Right renal pelvis (tissue), 4 donors: ENCODE measurements at places on chromosomes 3 and 15. TPM values are rescaled to one million over a fixed set of nuclear protein-coding genes. Genes with fewer than 3 reads are reported as not detected.

DNA sequence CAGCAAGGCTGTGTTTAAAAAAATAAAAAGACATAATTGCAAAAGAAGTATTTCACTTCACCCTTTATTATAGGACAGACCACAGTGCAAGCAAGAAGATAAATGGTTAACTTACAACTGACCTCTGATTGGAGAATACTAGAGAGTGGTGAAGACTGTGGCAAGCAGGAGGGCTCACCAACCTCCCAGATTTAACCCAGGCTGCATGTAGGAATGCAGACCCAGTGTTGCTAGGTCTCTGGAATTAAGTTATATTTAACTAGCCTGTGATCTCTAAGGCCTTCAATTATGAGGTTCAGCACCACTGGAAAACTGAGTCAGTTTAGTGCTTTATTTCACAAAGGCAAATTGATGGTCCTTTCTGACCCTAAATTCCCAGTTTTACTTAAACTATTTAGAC is 436.6 kb downstream of the LPP start:
- no peak for DNase-seq

DNA sequence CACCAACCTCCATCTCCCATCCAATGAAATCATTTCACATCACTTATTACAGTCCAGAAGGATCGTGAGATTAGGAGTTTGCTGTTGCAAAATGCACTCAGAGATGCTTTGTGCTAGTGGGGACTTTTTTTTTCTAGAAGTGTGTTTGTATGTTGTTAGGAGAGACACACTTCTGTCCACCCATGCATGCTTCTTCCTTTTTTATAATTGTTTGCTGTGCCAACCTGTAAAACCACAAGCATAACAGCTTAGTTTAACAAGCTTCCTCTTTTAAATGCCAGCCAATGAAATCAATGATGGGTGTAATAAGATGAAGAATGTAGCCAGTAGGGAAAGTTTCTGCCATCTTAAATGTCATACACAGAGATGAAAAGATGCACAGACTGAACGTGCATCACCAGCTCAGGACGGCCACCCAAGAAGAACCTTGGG is 305.6 kb upstream of the STT3B start:
- DNase-seq: no peak

The SH2D7 gene
- 0.63 TPM for polyA plus RNA-seq

GRCh38 chr15:52016316-52016715 is 2.7 kb upstream of the MAPK6 start:
- DNase-seq: no peak

The TNFSF10 gene
- polyA plus RNA-seq: 38.7 TPM

DNA sequence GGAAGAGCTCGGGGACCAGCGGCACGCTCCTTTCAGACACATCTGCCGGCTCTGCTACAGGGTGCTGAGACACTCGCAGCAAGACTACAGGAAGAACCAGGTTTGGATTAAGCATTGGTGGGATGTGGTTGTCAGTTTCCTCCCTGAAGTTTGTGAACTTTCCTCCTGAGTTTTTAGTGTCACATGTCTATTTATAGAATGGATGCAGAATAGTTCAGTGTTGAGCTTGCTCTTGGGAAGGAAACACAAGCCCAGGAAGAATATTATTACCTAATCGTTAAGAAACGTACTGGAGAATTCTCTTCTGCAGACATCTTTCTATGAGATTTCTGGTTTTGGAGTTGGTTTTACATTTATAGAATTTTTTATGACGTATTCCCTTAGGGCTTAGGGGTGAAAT is 172.0 kb downstream of the ITPR1 start:
- DNase-seq: no peak

- DNase-seq: no peak
Measured at GRCh38 chr3:167066977-167067786, 312.9 kb downstream of the ZBBX start.

DNA sequence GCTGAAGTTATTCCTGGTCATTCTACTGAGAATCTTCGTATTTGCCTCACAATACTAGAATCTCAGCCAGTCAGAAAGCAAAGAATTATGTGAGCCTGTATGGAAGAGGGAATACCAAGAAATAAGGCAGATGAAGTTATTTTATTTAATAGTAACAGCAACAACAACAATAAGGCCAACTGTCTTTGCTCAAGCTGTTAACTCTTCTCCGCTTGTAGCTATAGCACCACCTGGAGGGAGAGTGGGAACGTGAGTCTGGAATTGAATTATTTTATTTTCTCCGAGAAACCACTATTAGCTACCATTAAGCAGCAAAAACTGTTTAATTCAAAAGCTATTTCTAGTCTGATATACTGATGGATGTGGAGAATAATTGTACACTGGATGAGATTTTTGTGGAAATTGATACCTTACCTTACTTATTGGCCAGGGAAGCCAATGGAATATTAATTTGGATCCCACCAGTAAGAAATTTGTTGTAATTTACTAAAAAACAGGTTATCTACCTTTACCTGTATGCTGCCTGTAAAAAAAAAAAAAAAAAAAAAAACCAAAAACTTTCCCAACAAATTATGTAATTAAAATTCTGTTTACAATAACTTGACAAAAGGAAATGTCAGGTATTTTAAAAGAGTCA is 50.1 kb downstream of the CALML4 start:
- peak; percentile 54 for DNase-seq

The EBLN2 gene
- polyA plus RNA-seq: 3.2 TPM

The LRRC3B gene
- polyA plus RNA-seq: 1.7 TPM

DNA sequence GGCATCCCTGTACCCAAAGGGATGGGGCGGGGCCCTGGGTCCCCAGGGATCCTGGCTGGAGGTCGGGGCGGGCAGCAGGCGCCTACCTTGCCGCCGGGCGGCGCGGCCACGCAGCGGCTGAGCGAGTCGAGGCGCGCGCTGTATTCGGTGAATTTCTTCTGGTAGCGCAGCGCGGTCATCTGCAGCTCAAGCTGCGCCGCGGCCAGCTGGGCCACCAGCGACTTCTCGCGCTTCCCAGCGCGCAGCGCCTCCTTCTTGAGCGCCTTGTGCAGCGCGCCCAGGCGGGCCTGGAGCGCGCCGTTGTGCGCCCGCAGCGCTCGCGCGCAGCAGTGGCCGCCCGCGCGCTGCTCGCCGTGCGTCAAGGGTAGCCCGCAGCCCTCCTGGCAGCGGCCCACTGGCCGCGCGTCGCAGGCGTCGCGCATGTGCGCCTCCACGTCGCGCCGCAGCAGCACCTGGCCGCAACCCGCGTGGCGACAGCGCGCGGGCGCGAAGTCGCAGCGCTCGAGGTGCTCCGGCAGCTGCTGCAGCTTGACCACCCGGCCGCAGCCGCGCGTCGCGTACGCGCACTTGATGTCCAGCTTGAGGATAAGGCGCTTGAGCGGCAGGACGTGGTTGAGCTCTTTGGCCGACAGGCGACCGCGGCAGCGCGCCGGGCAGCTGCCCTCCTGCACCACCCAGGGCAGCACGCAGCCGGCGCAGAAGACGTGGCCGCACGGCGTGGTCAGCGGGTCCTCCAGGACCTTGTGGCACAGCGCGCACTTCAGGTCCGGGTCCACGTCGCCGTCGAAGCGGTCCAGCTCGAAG is 522 bp downstream of the PDZRN3 start:
- no peak for DNase-seq
